ENCODE measurements at places on chromosomes 4 and X.

DNA sequence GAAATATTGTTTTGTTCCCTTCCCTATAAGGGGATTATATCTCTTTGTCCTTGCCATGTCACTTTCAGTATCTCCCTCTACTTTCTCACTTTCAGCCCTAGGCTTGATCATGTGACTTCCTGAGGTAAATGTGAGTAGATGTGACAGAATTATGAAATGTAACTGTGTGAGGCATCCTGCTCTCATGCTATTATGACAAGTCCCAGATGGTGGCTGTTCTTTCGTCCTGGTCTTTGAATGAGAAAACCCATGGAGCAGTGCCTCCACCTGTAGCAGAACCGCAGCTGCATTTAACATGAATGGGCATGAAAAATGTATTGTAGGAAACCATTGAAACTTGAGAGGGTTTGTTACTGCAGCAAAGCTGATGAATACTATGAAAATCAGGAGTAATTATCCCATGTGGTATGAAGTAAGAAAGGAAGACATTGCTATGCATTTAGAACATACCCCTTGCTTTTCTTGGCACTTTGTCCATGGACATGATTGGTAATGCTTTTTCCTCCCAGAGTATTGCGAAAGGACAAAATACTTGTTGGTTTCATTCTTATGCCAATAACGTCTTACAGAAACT lies 202.2 kb upstream of the GPRIN3 start:
- no peak for DNase-seq

- DNase-seq = peak; percentile 81
These were observed at the start of gene HGFAC for GRCh38 chr4:3441501-3442459. Gene HGFAC (plus strand): TSS chr4:3441968. CDS start chr4:3442002, 34 bp downstream.

DNA sequence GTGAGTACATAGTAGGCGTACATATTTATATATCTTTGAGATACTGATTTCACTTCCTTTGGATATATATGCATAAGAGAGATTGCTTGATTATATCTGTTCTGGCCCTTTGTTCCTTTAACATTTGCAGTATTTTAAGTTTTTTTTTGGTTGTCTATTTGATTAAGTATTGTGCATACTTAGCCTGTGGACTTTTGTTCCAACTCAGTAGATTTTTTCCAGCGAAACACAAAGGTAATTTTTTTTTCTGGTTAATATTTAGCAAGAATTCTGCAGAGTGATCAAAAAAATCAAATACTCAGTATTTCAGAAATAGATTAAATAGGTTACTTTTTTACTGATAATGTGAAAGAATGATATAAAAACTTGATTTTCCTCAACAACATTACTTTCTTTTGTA lies at the start of gene AFM:
Gene AFM (plus strand): TSS at position 388 of the 400 bp plus-strand sequence. CDS start 31 bp downstream, outside the sequence.
- DNase-seq = no peak

DNA sequence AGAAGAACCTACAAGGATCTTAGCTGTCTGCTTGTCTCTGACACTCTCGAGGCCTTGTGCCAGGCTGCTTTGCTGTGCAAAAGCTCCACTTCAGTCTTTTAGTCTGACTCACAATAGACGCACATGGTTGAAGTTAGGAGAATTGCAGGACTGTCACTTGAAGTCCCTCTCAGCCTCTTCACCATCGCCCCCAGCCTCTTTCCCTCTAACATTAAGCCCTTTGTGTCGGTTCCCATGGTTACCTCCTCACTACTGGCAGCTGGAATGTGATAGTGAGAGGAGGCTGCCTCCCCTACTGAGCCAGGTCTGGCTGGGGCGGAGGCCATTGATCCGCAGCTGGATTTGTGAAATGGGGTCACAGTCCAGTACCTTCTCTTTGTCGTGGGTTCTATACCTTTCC lies 201.8 kb downstream of the SOWAHB start:
- DNase-seq = no peak

DNA sequence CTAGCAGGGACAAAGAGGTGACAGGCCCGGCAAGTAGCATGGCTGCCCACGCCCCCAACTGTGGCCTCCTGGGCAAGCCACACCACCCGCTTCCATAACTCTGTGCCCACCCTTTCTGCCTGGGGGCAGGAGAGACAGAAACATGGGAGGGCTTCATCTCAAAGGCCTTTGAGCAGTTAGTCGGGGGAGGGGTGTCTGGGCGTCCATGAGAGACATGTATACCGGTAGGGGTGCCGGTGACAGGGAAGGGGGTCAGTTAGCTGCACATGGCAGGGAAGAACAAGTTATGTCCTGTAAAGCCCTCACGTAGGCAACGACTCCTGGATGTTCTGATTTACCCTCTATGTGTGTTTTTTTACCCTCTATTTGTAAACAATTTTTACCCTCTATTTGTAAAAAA lies 9.3 kb downstream of the PDZD4 start:
- DNase-seq = no peak

DNA sequence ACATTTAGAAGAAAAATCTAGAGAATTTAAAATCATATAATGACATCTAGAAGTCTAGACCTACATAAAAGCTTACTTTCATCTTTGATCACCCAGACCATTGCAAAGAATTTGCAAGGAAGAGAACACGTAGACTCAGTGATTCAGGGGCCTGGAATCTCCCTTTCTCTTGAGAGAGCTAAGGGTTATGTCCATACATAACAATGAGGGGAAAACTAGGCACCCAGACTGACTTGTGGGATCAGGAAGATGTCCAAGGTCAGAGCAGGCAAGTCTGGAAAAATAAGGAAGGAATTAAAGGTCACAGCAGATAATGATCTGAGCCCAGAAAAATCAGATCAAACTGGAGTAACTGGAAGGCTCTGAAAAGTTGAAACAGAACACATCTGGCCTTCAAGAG lies 198.4 kb upstream of the SFRP2 start:
- DNase-seq = no peak

DNA sequence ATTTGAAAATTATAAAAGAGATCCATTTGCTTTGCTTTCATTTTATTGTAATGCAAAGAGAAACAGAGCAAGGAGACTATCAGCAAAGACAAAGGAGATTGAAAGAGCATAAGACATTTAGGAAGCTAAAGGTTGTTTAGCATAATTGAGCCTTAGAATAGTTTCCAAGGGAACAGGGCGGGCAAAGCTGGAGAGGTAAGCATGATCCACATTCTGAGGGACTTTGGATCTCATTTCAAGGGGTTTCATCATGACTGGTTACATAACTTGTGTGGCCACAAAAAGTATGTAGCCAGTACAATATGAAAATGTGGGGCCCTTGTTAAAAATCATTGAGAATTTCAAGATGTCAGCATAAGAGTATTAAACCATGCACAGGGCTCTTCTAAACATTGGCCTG lies 406.5 kb downstream of the RPA4 start:
- DNase-seq = no peak

DNA sequence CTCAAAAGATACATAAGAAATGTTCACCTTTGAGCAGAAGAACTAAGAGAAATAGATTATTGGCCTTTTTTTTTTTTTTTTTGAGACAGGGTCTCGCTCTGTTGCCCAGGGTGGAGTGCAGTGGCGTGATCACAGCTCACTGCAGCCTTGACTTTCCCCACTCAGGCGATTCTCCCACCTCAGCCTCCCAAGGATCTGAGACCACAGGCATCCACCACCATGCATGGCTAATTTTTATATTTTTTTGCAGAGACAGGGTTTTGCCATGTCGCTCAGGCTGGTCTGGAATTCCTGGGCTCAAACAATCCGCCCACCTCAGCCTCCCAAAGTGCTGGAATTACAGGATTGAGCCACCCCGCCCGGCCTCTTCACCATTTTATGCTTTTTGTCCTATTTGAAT lies 2.9 kb upstream of the TLR6 start:
- no peak for DNase-seq

DNA sequence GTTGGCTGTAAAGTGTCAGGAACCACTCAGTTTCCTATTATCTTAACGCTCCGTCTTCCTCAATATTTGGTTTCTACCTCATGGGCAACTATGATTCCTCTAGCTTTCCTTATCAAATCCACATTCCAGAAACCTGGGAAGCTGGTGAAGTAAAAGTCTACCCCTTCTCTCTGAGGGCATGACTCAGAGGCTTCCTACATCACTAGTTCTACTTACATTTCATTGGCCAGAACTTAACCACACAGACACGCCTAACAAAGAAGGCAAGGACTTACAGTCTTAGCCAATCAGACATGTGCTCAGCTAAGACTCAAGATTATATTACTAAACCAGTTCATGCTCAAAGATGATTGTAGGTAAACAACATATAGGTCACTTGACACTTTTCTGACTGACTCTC lies 30.4 kb downstream of the COX7B2 start:
- DNase-seq = no peak

GRCh38 chr4:98672583-98673287 lies 14.3 kb upstream of the TSPAN5 start:
- DNase-seq = no peak

DNA sequence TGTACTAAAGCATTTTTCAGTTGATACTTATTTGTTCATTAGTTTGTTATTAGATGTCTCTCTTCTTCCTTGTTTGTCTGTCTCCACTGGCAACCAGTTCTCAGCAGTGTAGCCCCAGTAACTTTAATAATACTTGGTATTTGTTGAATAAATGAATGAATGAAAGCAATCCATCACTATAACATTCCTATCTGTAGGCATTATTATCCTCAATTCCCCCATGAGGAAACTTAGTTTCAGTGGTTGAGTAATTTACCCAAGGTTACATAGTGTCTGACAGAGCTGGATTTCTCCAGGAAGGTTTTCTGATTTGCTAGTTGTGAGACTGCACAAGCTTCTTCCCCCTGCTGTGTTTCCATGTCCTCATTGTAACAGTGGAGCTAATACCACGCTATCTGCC lies 27.8 kb upstream of the MAOB start:
- no peak for DNase-seq

DNA sequence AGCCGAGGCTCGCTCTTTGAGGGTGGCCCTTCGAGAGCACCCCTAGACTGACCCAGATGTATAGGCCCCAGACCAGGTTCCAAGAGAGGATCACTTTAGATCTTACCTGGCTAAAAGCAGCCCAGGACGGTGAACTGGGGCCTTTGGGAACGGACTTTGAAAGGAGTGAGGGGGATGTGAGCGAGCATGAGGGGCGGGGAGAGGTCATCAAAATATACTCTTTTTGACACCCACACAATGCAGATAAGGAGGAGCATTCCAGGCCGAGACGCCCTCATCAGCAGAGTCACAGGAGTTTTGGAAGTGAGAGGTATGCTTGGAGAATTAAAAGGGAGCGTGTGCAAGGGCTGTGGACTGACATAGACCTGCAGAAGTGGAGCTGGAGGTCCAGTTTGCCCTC lies 528 bp downstream of the NSDHL start:
- DNase-seq = no peak

GRCh38 chr4:27515140-27515539 lies 654.5 kb downstream of the STIM2 start:
- no peak for DNase-seq

GRCh38 chrX:103063918-103064434 lies at the start of gene BEX1:
Gene BEX1 (minus strand): TSS chrX:103064171. CDS start chrX:103063274, 897 bp downstream.
- no peak for DNase-seq

- no peak for DNase-seq
These were observed 190.6 kb downstream of the MID1IP1 start for GRCh38 chrX:38991656-38992440.

DNA sequence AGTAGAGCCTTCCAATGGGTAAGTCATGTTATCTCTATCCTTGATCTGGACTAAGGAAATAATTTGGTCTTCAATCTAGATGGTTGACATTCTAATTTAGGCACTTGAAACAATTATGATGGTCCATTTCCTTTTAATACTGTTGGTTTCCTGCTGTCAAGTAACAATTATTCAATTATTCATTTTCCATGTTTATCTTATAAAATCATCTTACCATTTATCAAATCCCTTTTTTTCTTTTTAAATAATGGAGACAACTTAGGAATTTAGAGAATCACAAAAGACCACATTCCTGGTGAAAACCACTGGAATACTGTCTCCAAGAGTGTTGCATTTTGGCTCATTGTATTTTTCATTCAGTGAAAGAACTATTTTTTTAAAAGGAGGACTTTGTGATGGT lies 148.7 kb upstream of the CTSO start:
- DNase-seq = no peak

GRCh38 chr4:1565598-1566295 lies 118.4 kb downstream of the FAM53A start:
- DNase-seq = no peak

- no peak for DNase-seq
These were observed 50.8 kb downstream of the DTHD1 start for GRCh38 chr4:36332023-36332781.

GRCh38 chrX:136251041-136251991 lies at the start of gene MAP7D3:
Gene MAP7D3 (minus strand): TSS chrX:136251400. CDS start chrX:136251358, 42 bp downstream.
- DNase-seq = peak; percentile 66

GRCh38 chr4:16253127-16253960 lies 27.1 kb upstream of the TAPT1 start:
- DNase-seq = no peak

GRCh38 chr4:41977709-41978108 lies 3.8 kb upstream of the DCAF4L1 start:
- DNase-seq = no peak

- peak; percentile 93 for DNase-seq
These were observed at the start of gene ENOX2 for GRCh38 chrX:130902783-130903613. Gene ENOX2 (minus strand): TSS chrX:130903209. CDS start chrX:130703216, 199,993 bp downstream.

GRCh38 chrX:124392794-124393193 lies 46.4 kb downstream of the SH2D1A start:
- DNase-seq = no peak

GRCh38 chr4:89765528-89765927 lies 71.4 kb downstream of the SNCA start:
- DNase-seq = no peak

- no peak for DNase-seq
These were observed 70.9 kb upstream of the CBR4 start for GRCh38 chr4:169080981-169081380.

DNA sequence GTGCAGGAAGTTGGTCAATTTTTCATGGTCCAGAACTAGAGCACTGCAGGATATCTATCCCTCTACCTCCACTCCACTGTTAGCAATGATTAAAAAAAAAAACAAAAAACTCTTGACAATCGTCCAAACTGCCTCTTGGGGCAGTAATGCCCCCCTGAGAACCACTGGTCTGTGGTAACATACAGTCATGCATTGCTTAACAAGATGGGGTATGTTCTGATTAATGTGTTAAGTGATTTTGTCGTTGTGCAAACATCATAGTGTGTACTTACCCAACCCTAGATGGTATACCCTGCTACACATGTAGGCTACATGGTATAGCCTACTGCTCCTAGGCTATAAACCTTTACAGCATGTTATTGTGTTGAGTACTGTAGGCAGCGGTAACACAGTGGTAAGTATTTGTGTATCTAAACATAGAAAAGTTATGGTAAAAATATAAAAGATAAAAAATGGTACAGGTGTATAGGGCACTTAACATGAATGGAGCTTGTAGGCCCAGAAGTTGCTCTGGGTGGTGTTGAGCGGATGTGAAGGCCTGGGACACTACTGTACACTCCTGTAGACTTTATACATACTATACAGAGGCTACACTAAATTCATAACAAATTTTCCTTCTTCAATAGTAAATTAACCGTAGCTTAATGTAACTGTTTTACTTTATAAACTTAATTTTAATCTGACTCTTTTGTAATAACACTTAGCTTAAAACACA lies 34.1 kb downstream of the ART3 start:
- no peak for DNase-seq

DNA sequence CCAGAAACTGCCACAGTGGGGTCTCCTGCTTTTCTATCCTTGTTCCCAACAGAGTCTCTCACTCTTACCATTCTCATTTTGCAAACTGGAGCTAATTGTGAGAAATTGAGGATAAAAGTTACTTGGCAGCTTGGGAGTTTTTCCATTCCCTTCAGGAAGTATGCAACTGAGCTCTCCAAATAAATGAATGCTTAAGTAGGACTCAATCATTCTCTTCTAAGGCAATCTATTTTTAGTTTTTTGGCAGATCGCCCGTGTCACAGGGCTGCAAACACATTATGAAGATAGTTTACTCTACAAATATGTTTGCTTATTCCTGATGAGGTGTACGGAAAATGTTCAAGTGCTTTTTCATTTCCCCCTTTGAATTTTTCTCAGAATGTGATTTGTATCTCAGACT lies 5.3 kb downstream of the ASB11 start:
- DNase-seq = no peak
